Stimulated activated CD4-positive, alpha-beta T cell treated with anti-CD3 and anti-CD28 coated beads, Interleukin-2, amount 100 ng/mL, for 4 hours (primary cell): ENCODE measurements at places on chromosomes 7 and 10.

- DNase-seq: no peak
These were observed 445.1 kb upstream of the ZMIZ1 start for GRCh38 chr10:78623578-78624215.

GRCh38 chr10:120989279-120989678 lies 138.1 kb downstream of the WDR11 start:
- DNase-seq: no peak

DNA sequence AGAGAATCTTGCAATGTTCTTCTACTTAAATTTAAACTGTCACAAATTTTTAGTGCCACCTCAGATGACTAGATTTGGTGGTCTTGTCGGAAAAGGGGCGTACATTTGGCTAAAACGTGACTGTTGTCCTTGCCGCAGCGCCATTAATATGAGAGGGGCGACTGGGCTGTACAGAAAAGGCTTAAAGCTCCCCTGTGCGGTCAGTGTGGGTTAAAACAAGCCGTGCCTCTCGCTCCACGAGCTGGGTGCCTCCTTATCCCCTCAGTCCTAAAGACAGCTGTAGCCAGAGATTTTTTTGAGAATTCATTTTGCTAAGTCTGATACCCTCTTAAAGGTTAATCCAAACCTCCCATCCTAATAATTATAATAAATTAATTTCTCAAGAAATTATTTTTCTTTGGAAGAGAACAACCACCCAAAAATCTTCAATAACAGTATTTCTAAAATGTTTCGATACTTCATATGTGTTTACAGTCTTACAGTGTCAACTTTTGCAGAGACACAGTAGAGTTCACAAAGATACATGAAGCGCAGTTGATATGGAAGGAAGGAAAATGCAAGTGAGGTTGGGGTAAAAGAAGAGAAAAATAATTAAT lies 68.6 kb downstream of the C7orf25 start:
- DNase-seq: no peak

- DNase-seq: no peak
These were observed 305.9 kb upstream of the RNF32 start for GRCh38 chr7:156334636-156335035.

GRCh38 chr7:8051373-8051772 lies 82.8 kb downstream of the GLCCI1 start:
- no peak for DNase-seq

GRCh38 chr10:43644252-43644651 lies 4.4 kb downstream of the ZNF32 start:
- DNase-seq: no peak

GRCh38 chr10:5943536-5943935 lies 33.8 kb downstream of the IL15RA start:
- DNase-seq: no peak

GRCh38 chr10:30968711-30969110 lies 63.0 kb downstream of the ZNF438 start:
- no peak for DNase-seq

DNA sequence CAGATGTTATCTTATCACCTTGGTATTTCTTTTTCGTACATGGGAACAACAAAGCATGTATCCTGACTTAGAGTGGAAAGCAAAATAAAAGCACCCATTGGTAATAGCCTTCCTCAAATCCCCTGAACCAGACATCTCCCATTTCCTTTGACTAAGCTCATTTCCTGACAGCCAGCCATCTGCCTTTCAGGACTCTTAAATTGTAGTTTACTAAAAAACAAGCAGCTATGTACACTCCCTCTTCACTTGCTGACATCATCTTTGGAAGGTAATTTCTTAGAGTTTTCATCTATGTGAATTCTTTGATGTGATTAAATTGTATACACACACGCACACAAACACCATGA lies 40.7 kb downstream of the ARL4A start:
- no peak for DNase-seq

GRCh38 chr10:103550229-103550628 lies 56.7 kb downstream of the NEURL1 start:
- no peak for DNase-seq

- DNase-seq: no peak
These were observed 228.1 kb upstream of the PFKP start for GRCh38 chr10:2839081-2839725.

DNA sequence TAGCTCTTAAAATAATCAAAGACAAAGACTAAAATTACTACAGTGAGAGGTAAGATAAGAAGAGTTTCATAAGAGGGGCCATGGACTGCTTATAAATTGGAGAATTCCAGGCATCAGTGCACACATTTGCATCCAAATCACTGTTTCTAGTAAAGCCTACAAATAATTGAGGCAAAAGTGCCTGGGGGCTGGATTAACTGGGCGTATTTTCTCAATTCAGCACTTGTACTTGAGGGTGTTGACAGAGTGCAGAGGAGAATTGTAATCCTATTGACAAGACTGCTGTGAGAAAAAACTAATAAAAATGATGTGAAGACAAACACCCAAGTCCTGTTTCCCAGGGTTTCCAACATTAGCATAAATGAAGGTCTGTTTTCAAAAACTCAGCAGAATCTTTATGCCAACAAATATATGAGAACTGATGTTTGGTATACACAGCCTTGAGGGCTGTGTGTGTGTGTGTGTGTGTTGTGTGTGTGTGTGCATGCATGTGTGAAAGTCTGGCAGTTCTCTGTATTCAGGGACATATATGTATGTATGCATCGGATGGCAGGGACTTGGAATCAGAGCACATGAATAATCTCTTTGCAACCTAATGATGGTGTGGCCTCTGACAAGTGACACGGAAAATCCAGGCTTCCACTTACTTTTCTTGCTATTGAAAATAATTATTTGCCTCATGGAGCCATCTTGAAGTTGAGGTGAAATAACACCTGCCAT lies 182.1 kb upstream of the CDC14C start:
- DNase-seq: no peak

DNA sequence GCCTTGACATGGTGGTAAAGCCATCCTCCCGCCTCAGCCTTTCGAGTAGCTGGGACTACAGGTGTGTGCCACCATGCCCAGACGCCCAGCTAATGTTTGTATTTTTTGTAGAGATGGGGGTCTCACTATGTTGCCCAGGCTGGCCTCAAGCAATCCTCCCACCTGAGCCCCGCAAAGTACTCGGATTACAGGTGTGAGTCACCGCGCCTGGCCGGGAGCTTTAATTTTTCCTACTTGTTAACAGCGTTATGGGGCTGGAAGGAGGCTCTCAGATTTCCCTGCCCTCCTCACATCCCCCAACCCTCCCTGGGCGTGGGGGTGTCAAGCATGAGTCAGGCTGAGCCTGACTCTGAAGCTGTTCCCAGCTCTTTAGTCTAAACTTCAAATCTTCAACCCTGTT lies 8.3 kb downstream of the ALKBH4 start:
- no peak for DNase-seq

GRCh38 chr7:158475679-158476052 lies 112.0 kb downstream of the PTPRN2 start:
- DNase-seq: no peak

GRCh38 chr10:1661859-1662437 lies 75.4 kb downstream of the ADARB2 start:
- DNase-seq: no peak

DNA sequence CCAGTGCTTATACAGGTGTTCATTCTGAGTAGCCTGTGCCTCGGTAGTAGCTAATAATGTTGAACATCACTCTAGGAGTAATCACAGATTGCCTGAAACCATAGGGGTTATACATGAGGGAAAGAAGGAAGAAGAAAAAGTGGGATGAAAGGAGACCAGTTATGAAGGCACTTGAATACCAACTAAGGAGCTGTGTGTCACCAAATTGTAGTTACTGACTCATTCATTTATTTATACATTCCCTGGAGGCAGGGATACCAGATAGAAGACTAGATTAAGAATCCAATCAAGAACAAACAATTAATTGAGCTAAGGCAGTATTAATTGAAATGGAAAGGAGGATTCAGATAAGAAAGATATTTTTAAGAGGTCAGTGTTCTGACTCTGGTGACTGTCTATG lies 129.6 kb upstream of the PRPS1L1 start:
- DNase-seq: no peak

DNA sequence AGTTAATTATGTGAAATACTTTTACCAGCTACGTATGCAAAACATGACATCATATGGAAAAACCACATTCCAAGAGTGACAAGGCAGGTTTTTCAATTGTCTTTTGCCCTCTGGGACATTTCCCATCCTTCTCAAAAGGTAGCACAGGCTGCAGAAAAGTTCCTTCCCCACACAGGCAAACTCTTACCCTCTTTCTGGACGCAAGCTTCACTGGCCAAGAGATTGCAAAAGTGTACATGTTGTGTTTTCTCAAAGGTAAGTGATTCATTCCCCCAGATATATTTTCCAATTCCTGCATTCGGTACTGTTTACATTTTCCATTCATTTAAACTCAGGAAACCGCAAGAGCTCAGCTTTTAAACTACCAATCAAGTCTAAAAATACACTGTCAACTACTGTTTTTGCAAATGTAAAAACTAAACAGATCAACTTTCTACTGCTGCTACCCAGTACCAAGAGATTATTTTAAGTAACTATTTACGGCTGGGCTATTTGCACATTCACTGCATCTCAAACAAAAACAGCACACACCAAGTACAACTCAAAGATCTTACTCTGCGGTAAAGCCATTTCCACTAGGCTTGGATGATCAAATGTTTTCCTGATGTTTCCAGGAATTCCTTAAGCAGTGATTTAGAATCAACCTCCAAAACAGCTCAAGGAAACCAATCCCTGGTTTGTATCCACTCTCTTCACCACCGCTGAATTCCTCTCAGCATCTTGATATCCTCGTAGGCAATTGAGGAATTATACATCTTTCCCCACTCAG lies 233.6 kb upstream of the CCDC6 start:
- no peak for DNase-seq

- DNase-seq: no peak
These were observed 102.6 kb downstream of the PTPRE start for GRCh38 chr10:128009372-128010126.

GRCh38 chr10:53899463-53900160 lies 901.4 kb downstream of the PCDH15 start:
- no peak for DNase-seq
